ENCODE measurements at places on chromosomes 4 and X.

DNA sequence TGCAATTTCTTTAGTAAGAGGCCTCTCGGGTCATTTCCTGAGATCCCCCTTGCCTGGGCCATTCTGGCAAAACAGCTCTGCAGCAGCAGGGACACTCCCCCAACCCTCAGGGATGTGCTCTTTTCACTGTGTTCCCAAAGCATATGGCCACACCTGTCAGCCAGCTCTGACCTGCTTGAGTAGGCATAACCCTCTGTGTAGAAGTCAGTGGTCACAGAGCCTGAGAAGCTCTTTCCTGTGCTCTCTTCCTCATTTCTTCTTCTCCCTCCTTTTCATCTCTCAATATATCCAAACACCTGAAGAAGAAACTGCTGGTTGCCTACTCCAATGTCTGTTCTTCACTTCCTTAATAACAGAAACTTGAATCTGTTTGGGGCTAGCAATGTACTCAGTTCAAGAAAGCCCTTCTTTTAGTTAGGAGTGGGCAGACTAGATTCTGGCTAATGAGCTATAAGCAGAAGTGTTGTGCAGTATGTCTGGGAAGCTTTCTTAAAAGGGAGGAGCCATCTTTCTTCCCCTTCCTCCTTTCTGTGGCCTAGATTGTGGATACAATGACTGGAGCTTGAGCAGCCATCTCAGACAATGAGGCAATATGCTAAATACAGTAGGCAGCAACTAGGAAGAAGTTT, 73.3 kb downstream of the PRPS1 start:
- no peak for DNase-seq

GRCh38 chrX:100980608-100981497, 11.3 kb downstream of the ARL13A start:
- DNase-seq, result no peak

- no peak for DNase-seq
Measured at GRCh38 chrX:150018931-150019361, 80.7 kb upstream of the EOLA2 start.

DNA sequence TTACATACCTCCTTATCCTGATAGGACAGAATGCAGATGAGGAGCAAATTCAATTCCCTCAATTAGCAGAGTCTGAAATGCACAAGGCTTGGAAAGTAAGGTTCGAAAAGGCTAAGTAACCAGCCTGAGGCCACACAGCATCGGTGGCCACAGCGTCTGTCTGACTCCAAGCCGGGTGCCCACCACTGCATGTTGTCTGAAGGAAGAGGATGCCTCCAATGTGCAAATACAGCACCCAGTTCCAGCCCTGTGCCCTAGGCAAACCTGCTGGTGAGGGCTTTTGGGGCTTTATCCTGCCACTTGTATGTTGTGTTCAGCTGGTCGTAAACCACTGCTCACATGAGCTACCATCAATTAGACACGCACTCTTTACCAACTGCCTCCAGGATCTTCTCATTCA, 48.6 kb upstream of the PPP2R2C start:
- DNase-seq, result no peak

DNA sequence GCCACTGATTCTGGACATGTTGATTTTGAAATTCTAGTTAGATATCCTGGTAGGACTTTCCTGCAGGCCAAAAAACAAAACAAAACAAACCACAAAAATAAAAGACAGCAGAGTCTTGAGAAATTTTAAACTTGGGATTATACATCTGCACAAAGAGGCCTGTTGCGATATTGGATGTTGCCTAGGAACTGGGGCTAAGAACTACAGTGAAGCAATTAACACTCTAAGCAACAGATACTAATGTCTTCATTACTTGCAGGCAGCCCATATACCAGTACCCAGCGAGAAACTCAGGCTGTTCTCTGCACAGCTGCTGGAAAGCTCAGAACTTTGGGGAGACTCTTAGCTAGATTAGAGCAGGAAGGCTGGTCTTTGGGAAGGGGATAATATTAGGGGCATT, 69.1 kb upstream of the SCOC start:
- no peak for DNase-seq

DNA sequence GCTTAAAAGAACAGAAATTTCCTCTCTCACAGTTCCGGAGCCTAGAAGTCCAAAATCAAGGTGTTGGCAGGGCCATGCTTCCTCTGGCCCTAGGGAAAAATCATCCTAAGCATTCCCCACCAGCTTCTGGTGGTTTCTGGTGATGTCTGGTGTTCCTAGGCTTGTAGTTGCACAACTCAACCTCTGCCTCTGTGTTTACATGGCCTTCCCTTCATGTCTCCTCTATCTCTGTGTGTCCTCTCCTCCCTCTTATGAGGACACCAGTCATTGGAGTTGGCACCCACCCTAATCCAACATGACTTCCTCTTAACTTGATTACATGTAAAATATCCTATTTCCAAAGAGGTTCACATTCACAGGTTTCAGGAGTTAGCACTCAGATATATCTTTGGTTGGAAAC, 15.4 kb downstream of the LRP2BP start:
- no peak for DNase-seq

GRCh38 chr4:27149541-27150212, 289.0 kb downstream of the STIM2 start:
- no peak for DNase-seq

DNA sequence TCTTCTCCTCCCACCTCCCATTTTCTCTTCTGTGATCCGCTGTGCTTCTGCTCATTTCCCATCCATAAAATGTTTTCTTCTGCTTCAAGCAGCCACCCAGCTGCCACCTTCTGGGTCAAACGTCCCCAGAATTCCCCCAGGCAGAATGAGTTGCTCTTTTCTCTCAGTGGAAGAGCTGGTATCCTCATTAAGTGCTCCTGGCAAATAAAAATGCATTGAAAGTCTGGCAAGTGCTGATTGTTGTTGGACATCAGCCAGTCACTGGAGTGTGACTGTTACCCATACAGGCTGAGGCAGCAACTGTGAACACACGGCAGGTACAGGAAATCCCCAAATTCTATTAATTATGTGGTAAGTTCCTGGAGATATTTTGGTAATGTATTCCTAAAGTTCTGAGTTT, 52.6 kb downstream of the LIMCH1 start:
- no peak for DNase-seq

DNA sequence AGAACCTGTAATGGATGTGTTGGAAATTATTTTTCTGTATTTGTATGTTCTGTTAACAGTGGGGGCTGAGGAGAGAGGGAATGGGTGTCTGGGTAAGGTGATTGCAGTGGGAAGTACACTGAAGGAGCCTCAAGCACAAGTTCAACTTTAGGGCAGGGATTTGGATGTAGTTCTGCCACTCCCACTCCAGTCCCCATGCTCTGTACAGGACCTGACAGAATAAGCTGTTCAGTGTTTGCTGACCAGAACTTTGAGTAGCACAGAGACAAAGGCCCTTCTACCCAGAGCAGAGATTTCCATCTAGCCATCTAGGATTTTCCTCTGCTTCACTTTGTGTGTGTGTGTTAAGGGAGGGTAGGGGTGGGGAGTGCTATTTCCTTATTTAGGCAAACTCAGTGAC, 49.2 kb downstream of the VSIG4 start:
- no peak for DNase-seq

DNA sequence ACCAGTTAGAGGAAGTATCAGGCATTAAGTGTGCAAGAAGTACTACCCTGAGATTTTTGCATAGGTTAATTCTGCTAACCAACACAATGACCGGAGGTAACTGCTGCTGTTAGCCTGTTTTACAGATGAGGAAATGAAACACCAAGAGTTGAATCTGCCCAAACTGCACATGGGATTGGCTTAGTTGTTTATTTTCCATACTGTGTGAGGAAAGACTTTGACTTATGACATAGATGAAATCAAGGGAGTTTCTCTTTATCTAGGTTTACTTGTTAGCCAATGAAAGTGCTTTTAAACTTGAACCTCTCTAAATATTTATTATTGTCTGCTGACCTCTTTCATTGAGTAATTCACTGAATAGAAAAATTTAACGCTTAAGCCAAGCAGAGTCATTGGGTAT, 10.3 kb downstream of the GUCY1B1 start:
- no peak for DNase-seq

GRCh38 chrX:74420196-74421035, 877 bp upstream of the SLC16A2 start:
- DNase-seq, result no peak

- DNase-seq, result no peak
Measured at GRCh38 chr4:10575414-10575813, 109.2 kb downstream of the CLNK start.

GRCh38 chr4:8293131-8293975, 23.8 kb downstream of the HTRA3 start:
- DNase-seq, result no peak

- DNase-seq, result no peak
Measured at GRCh38 chr4:175811228-175811627, 836 bp downstream of the GPM6A start.

DNA sequence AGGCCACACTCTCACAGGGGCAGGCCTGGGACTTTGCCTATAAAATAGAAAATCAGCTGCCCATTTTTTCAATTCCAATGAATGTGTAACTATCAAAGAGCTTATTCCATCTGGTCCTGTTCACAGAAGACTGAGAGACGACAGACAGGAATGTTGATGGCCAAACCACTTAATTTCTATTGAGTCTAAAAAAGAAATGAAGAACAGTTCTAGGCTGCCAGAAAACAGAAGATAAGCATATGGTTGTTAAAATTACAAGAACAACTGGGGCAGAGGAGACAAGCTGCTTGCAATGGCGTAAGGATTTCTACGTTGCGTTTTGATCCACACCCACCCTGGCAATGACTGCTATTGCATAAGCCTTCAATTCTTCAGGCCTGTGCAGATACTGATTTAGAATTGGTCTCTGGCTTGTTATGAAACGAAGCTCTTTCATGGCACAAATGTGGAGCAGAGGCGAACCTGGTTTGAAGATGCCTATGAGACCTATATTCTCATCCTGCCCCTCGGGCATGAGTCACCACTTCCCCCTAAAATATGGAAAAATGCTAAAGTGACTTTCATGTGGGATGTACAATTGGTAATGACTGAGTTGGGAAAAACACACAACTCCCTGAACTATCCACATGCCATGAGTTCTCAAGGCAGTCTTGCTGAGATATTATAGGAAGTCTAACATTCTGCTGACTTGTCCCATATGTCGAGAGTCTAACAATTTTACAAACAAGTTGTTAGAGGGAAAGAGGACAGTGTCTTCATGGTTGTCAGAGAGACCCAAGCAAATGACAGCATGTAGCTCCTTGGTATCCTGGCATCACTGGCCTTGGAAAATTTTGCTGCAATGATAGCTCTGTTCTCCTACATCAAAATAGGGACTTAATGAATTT, 37.9 kb upstream of the SORBS2 start:
- DNase-seq, result no peak

- no peak for DNase-seq
Measured at GRCh38 chr4:107133965-107134653, 98.0 kb upstream of the DKK2 start.

- DNase-seq, result no peak
Measured at GRCh38 chr4:11847167-11847566, 418.5 kb upstream of the HS3ST1 start.

GRCh38 chr4:6068986-6069385, 50.8 kb upstream of the C4orf50 start:
- no peak for DNase-seq
